ENCODE measurements at places on chromosomes 16 and 17. TPM values are rescaled to one million over a fixed set of nuclear protein-coding genes. Genes with fewer than 3 reads are reported as not detected.

DNA sequence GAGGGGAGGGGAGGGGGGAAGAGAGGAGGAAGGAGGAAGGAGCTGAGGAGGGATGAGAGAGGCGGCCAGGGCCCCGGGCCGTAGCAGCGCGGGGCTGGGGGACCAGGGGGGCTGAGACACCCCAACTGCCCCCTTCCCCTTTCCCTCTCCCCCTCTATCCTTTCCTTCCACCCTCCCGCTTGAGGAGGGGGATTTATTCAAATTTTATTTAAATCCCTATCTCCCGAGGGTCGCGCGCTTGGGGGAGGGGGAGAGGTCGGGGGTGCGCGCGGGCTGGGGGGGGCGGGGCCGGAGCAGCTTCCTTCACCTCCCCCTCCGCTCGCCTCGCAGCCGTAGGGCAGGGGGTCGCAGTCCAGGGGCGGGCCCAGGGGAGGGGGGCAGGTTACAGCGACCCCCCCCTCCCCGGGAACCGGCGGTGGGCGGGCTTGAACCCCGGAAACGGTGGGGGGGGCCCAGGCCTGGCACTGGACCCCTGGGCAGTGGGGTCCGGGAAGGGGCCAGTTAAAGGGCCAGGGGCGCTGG, at the start of gene FBXL19:
FBXL19 (plus strand) TSS at position 19 of the 522 bp plus-strand sequence. CDS start 2,183 bp downstream, outside the sequence.
- DNase-seq, result no peak

DNA sequence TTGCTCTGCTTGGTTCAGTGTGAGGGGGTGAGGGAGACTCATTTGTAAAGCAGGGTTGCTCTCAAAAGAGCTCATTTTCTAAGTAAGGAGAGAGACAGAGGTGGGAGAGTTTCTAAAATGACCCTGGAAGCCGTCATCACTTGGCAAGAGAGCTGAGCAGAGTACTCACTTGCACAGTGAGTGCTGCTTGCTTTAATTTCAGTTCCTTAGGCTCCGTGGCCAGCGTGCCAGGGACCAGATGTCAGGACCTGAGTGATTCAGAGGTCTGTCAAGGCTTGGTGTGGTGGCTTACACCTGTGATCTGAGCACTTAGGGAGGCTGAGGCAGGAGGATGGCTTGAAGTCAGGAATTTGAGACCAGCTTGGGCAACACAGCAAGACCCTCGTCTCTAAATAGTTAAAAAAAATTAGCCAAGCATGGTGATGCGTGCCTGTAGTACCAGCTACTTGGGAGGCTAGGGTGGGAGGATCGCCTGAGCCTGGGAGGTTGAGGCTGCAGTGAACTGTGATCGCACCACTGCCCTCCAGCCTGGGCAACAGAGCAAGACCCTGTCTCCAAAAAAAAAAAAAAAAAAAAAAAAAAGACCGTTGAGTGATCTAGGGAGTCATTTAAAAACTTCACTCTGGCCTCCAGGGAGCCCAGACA, 10.7 kb downstream of the ZNF205 start:
- peak; percentile 13 for DNase-seq

GRCh38 chr16:4917117-4917516, 19.8 kb downstream of the PPL start:
- DNase-seq, result peak; percentile 57

DNA sequence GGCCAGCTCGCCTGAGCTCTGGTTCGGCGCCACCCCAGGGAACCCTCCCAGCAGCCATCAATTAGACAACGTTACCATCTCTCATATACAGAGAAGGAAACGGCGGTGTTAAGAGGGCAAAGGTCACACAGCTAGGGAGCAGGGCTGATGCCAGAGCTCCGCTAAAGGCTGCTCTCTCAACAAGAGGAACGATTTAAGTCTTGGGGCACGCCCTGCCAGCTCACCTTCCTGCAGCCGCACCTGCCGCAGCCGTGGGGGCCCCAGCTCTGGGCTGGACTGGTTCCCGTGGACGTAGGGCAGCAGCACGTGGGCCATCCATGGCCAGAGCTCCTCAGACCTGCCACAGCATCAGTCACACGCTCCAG, 43.5 kb downstream of the PKD1 start:
- no peak for DNase-seq

DNA sequence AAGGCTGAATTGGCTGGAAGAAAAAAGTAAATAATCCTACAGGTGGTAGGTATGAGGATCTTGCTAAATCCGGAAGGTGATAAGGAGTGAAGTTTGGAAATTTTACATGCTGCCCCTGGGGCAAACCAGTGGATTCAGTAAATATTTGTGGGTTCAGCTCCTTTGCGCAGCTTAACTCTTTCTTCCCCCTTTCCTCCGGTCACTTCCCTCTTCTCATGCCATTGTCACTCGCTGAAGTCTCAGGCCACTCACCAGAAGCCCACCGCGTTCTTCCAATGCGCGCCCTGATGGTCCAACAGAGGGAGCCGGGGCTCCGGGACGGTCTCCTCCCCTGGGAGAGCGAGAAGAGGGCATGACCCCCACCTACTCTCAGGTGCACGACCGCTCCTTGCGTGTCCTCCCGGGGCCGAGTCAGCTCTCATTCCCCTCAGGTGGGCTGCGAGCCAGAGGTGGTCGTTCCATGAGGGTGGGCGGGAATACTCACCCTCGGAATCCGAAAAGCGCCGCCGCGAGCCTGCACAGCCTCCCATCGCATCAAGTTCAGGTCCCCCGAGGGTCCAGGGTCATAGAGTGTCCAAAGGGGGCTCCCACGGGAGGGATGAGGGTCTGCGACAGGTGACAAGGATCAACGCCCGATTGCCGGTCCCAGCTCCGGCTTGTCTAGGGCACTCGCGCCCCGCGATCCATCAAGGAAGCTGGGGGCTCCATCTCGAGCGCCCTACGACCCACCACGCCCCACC, 474 bp downstream of the CLN3 start:
- peak; percentile 59 for DNase-seq

DNA sequence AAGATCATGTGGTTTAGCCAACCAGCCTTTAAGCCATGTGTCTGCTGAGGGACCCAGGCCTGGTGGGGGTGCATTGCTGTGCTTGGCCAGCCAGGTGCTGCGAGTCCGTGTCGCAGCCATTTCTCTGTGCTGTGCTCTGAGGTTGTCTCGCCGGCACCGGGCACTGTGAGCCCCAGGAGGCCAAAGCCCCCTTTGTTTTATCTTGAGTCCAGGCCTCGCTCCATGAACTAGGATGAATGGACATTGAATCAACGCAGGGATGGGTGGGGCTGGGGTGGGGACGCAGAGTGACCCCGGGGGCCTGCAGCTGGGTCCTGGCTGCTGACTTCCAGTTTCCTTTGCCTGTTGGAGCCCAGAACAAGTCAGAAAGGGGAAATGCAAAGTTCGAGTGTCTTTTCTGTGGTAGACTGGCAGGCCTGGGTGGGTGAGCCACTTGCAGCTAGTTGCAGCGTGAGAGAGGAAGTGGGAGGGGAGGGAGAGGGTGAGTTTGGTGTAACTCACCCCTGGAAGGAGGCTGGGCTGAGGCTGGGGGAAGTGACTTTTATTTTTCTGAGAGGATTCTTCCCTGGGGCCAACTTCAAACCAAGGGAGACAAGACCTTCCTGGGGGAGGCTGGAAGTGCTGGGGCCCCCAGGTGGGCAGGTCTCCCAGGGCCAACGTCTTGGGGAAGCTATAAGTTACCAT, 324.7 kb downstream of the SEC14L1 start:
- DNase-seq, result peak; percentile 73

DNA sequence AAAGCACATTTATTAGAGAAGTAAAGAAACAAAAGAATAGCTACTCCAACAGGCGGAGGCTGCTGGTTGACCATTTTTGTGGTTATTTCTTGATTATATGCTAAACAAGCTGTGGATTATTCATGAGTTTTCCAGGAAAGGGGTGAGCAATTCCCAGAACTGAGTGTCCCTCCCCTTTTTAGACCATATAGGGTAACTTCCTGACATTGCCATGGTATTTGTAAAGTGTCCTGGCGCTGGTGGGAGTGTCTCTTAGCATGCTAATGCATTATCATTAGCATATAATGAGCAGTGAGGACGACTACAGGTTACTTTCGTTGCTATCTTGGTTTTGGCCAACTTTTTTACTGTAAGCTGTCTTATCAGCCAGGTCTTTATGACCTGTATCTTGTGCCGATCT, 12.2 kb upstream of the HS3ST4 start:
- peak; percentile 22 for DNase-seq

DNA sequence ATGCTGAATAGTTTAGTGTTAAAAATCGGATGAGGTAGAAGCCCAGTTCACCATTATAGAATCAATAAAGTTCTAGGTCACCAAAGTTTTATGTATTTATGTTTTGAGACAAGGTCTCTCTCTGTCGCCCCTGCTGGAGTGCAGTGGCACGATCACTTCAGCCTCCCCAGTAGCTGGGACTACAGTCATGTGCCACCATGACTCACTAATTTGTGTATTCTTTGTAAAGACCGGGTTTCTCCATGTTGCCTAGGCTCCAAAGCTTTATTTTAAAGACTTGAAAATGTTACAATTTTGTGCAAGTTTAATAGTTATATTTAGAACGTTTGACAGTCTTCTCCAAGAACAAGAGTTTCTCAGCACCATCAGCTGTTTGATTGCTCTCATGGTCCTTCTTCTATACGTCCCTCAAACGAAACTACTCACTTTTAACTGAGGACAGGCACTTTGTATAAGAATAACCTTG, 32.1 kb downstream of the NDE1 start:
- DNase-seq, result peak; percentile 84

GRCh38 chr17:50681263-50682200, 26.2 kb downstream of the ANKRD40 start:
- DNase-seq, result peak; percentile 76

DNA sequence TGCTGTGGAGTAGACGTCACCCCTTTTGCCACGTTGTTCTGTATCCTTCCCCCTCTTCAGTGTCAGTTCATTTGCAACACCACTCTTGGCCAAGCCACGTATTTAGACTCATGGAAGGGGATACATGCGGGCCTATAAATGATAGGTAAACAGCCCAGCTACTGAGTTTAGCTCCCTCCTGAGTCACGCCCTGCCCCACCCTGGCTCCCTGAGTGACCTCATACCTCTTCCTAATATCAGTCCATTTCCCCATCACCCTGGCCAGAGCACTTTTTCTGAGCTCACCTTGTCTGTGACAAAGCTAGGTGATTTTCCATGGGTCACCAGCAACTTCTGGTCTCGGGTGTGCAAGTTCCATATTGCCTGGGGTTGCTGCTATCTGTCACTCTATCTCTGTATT, 147.2 kb upstream of the MAF start:
- no peak for DNase-seq

- no peak for DNase-seq
Observed at GRCh38 chr16:78763821-78764440, 664.5 kb downstream of the WWOX start.

DNA sequence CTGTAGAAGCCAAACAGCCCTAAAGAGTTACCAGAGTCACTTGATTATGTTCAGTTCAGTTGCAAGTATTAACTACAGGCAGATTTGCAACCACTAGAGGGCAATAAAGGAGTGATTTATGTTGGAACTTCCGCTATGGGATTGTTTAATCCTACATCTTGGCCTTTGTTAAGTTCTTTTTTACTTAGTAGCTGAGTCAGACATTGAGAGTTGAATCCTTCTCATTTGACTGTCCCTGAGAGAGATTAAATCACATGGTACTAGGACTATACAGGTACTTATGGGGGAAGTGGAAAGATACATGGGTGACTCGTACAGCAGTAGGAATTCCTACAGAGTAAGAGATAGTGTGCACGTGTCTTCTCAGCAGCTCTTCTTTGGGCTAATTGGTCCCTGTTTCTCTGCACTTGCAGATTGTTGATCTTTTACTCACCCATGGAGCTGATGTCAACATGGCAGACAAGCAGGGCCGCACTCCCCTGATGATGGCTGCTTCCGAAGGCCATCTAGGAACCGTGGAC, 40.3 kb downstream of the CYB561 start:
- DNase-seq, result peak; percentile 74

DNA sequence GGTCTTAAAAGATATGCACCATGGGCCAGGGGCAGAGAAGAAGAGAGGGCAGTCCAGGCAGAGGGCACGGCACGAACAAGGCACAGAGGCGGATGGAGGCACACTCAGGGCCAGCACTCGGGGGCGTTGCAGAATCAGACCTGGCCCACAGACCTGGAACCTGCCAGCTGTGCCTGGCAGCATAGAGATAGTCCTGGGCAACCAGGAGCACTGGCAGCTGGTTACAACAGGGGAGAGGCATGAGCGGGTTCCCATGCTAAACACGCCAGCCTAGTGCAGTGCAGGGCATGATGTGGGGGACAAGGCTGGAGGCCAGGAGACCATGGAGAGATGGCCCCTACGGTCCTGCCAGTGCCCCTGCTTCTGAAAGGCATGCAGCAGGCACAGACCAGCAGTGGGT, 56.9 kb upstream of the RBFOX3 start:
- no peak for DNase-seq

DNA sequence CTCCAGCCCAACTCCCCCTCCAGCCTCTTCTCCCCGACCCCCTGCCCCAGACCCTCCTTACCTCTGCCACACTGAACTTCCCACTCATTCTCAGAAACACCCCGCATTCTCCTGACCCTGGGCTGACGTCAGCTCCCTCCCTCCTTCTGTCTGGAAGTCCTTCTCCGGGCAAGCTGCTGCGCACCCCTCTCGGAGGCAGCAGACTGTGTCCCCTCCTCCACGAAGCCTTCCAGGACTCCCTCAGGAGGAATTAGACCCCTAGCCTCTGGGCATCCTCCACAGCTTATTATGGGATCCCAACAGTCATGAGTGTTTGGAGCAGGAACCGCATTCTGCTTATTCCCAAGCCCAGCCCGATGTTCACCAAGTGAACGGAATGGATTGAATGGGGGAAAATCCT, 3.4 kb upstream of the RPL38 start:
- no peak for DNase-seq

DNA sequence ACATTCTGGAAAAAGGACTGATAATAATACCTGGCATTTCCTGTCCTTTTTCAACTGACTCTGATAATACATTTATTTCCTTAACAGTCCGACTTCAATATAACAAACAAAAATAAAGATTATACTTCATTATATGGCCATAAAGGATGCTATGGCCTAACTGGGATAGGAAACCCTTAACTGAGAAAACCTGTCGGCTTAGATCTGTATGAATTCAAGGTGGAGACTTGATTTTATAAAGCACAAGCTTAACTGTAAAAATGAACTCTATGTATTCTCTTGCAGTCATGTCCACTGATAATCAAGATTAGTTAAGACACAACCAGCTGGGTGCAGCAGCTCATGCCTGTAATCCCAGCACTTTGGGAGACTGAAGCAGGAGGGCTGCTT, 102.2 kb downstream of the MYO1D start:
- no peak for DNase-seq

The HAS3 gene
- total RNA-seq, result 1.3 TPM

The DCTPP1 gene
- total RNA-seq, result 32.2 TPM

The CLEC18C gene
- total RNA-seq, result not detected

The HOXB3 gene
- 15.4 TPM for total RNA-seq

The CSF3 gene
- not detected for total RNA-seq

The RNF167 gene
- 30.5 TPM for total RNA-seq

The CLEC18A gene
- not detected for total RNA-seq

The RND2 gene
- 0.20 TPM for total RNA-seq

The SRCIN1 gene
- total RNA-seq, result not detected

The CDH8 gene
- total RNA-seq, result 0.59 TPM

The SEPTIN12 gene
- total RNA-seq, result not detected

The UMOD gene
- total RNA-seq, result not detected

Measured in M059J (cell line).